Panc1 (cell line): ENCODE measurements at places on chromosomes 16 and 17. TPM values are rescaled to one million over a fixed set of nuclear protein-coding genes. Genes with fewer than 3 reads are reported as not detected.

DNA sequence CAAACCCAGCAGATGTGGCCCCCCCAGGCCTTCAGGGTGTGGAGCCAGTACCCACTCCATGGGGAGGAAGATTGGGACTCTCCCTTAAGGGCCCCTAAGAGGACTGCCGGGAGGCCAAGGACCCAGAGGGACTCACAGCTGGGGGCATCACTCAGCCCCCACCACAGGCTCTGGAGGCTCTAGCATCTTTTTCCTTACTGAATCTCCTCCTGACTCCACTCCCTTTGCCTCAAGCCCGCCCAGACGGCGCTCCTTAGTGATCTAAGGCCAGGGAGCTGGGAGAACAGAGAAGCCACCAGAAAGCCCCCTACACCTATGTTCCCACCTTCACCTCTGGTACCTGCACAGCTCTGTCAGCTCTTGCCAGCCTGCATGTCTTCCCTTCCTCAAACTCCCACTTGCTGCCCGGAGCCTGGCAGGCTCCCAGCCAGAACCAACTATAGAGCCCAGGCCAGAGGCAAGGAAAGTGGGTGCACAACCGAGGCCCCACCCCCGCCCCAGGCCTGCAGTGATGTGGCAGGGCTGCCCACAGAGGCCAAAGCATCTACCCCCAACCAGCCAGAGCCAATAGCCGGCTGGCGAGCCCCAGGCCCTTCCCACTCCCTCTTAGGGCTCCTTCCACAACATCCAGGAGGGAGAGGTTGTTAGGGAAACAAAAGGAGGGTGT is 22.3 kb upstream of the MPO start:
- no peaks in the 10 kb centered on the region for H3K4me1 ChIP-seq
- no peaks in the 10 kb centered on the region for H3K27me3 ChIP-seq
- H3K27ac ChIP-seq = no peak overlapping the region
- H3K4me3 ChIP-seq = no peak overlapping the region
- no peak for DNase-seq

DNA sequence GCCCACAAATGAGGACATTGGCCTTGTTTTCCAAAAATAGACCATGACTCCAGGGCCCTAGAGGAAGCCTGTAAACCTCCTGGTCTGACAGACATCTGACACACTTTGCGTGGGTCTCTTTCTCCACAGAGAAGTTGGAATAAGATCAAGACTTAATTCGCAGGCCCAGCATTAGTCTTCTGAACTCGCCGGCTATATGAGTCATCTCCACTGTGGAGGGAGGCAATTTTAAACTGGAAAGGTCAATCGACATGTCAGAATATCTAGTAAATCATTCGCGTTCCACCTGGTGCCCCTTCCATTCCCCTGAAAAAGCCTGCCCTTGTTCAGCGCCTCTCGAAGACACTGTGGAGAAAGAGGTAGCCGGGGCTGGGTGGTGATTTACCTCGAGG is 140.1 kb downstream of the CLEC16A start:
- no peak overlapping the region for H3K4me3 ChIP-seq
- no peaks in the 10 kb centered on the region for H3K27me3 ChIP-seq
- H3K36me3 ChIP-seq = no peaks in the 10 kb centered on the region

DNA sequence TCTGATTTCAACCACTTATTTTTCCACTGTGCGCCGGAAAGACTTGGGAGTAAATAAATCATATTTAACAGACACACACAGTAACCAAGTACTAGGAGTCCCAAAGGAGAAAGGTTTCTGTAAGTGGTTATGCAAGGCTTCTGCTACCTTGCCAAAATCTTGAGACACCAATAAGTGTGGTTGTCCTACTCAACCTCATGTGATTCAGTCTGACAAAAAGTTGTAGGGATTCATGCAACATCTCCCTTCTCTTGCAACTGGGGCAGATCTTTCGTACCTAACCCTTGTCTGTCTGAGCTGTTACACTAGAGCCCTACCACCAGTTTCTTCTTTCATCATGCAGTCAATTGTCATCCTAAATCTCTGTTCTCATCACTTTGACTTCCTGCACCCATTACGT is 69.9 kb upstream of the NUDT7 start:
- no peak overlapping the region for H3K4me3 ChIP-seq
- DNase-seq = no peak
- H3K4me1 ChIP-seq = no peaks in the 10 kb centered on the region
- no peak overlapping the region for H3K27ac ChIP-seq
- H3K27me3 ChIP-seq = no peaks in the 10 kb centered on the region

- no peaks in the 10 kb centered on the region for H3K4me1 ChIP-seq
- peaks cover 8% of the 10 kb centered on the region for H3K27me3 ChIP-seq
- peaks cover 2% of the 10 kb centered on the region; the same call in 1 of the 2 replicates for H3K36me3 ChIP-seq
- no peak overlapping the region for H3K4me3 ChIP-seq
Observed at GRCh38 chr17:57724026-57724728, 20.9 kb downstream of the CCDC182 start.

DNA sequence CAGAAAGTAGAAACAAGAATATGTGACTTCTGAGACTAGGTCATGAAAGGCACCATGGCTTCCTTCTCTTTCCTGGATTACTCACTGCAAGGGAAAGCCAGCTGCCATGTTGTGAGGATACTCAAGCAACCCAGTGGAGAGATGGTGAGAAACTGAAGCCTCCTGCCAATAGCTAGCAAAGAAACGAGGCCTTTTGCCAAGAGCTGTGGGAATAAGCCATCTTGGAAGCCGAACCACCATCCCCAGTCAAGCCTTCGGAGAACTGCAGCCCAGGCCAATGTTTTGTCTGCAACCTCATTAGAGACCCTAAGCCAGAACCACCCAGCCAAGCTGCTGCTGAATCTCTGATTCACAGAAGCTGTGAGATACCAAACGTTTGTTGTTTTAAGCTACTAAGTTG is 104.7 kb upstream of the CRHR1 start:
- H3K27me3 ChIP-seq = 0 out of 2 replicates have a peak, but pooled peaks cover 2% of the 10 kb centered on the region
- H3K36me3 ChIP-seq = no peaks in the 10 kb centered on the region
- H3K27ac ChIP-seq = no peak overlapping the region
- no peak for DNase-seq

DNA sequence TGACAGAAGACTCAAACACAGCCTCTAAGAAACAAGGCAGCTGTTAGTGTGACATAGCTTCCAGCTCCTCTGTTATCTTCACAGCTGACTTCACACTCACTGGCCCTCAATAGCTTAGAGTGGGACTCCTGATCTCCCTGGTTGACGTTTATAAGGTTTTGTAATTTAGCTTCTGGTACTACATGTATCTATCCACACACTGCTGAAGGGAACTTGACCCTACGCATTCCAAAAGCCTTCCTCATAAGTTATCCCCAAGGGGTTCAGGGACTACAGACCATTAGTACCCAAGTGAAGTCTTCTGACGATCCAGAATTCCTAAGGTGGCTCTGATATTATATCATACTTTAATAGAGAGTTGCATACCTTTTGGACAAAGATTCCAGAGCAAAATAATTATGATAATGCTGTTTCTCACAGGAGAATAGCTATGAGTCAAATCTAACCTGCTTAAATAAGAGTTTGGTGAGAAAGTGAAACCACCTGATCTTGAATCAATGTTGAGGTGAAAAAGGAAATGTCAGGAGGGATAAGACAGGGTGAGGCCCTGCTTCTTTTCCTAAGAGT is 14.5 kb downstream of the ACACA start:
- peaks cover 3% of the 10 kb centered on the region; the same call in 1 of the 2 replicates for H3K4me1 ChIP-seq
- H3K4me3 ChIP-seq = no peak overlapping the region
- H3K27ac ChIP-seq = peak overlapping the region; percentile 17; the same call in 1 of the 2 replicates
- DNase-seq = no peak
- H3K27me3 ChIP-seq = no peaks in the 10 kb centered on the region

DNA sequence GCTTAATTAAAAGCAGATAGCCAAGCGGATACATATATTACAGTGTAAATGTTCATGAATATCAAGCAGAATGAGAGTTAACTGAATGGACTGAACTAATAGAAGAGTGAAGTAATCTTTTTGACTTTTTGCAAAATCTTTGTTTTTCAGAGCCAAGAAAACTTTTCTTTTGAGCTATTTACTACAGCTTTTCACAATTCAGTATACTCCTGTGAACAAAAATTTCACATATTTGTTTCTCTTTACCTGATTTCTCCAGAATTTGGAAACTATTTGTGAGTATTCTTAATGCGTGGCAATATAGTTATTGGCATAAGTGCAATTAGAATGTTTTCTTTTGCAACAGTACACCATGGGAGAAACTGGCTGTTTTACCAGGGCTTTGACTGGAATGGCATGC is 9.1 kb upstream of the DUXB start:
- H3K4me3 ChIP-seq = no peak overlapping the region
- no peaks in the 10 kb centered on the region for H3K27me3 ChIP-seq
- no peaks in the 10 kb centered on the region; the same call in 1 of the 2 replicates for H3K36me3 ChIP-seq
- no peak for DNase-seq
- H3K4me1 ChIP-seq = no peaks in the 10 kb centered on the region

- H3K27me3 ChIP-seq = no peaks in the 10 kb centered on the region
- H3K4me1 ChIP-seq = peaks cover 23% of the 10 kb centered on the region
- peak overlapping the region; percentile 49 for H3K27ac ChIP-seq
- H3K36me3 ChIP-seq = no peaks in the 10 kb centered on the region
Observed at GRCh38 chr17:41739661-41740352, 5.4 kb upstream of the HAP1 start.

DNA sequence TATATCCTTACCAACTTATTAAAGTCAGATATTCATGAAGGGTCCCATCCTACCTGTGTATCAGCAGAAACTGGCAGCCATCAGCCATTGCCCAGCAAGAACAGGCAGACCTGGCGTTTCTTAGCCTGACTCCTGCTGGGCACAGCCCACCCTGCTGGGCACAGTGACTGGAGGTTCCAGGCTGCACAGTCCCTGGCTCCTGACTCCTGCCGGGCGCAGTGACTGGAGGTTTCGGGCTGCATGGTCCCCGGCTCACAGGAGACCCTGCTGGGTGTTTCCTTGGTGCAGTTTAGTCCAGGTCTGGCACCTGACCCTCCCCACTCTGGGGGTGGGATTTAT is 6.7 kb downstream of the TIMM22 start:
- peaks cover 6% of the 10 kb centered on the region for H3K36me3 ChIP-seq
- no peak overlapping the region for H3K27ac ChIP-seq
- no peak overlapping the region for H3K4me3 ChIP-seq

GRCh38 chr17:59837308-59838051 is 55.3 kb downstream of the TUBD1 start:
- peaks cover 30% of the 10 kb centered on the region for H3K4me1 ChIP-seq
- H3K36me3 ChIP-seq = peaks cover 29% of the 10 kb centered on the region
- peak overlapping the region; percentile 99 for H3K4me3 ChIP-seq
- DNase-seq = peak; percentile 99
- H3K27me3 ChIP-seq = no peaks in the 10 kb centered on the region

The SLC16A13 gene
- 13.1 TPM for total RNA-seq

The DNASE1L2 gene
- 4.4 TPM for total RNA-seq

The KRT12 gene
- not detected for total RNA-seq

The JPH3 gene
- total RNA-seq = 1.2 TPM

The DNAAF8 gene
- total RNA-seq = 2.3 TPM
